ENCODE measurements at places on chromosomes 1 and 21. TPM values are rescaled to one million over a fixed set of nuclear protein-coding genes. Genes with fewer than 3 reads are reported as not detected.

PRAMEF26 gene
- total RNA-seq, result not detected

TRIM67 gene
- 46.7 TPM for total RNA-seq

ACTA1 gene
- 1.5 TPM for total RNA-seq

USP33 gene
- 150 TPM for total RNA-seq

A3GALT2 gene
- total RNA-seq, result not detected

KRTAP21-2 gene
- not detected for total RNA-seq

OR14K1 gene
- total RNA-seq, result not detected

PARK7 gene
- 108 TPM for total RNA-seq

TMEM52 gene
- 0.98 TPM for total RNA-seq

S100A2 gene
- total RNA-seq, result not detected

Measured in temporal lobe (tissue), 4 donors.